ENCODE measurements at places on chromosomes 2 and 18.

DNA sequence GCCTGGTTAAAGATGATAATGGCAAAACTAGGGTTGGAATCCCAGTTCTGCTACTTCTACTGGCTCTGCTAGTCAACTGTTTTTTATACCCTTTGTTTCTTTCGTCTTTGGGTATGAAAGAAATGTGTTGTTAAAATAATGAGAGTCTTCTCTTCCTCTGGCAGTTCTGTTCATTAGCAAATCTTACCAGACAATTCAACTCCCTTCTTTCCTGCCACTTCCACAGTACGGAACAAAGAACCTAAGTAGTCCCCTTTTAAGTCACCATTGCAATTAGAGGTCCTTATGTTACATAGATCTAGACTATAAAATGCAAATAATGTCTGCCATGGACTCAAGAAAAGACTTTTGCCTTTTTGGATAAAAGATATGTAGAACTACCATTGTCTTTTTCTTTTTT is 134.1 kb downstream of the RND3 start:
- no peak for DNase-seq

DNA sequence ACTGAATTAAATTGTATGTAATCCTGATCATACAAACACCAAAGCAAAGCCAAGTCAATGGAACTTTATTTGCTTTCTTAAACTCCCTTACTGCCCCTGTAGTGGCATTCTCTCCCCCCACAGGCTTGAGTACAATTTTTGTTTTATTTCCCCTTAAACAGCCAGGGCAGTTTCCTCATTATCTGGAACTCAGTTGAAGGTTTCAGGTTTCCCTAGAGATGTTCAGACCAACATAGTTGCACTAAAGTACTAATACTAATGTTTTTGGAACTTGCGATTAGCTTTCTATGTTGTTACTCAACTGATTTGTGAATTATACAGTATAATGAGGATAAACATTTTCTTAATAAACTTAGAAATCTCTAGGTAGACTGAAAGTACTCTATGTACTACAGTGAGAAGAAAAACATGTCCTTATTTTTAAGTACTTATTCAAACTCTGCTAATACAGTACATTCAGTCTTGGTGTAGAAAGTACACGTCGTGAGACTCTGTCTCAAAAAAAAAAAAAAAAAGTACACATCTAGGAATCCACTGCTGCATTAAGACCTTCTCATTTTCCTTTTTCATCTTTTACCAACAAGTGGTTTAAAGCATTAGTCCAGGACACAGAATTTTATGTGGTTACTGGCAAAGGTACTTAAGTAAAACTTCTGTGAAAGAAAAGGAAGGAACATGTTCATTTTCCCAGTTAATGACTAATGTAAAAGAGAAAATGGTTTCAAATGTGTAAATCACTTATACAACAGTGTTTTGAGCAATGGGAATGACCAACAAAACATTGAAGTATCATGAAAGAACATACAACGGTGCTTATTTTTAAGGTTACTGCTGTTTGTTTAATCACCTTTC is 209.5 kb upstream of the SMAD7 start:
- DNase-seq: no peak

DNA sequence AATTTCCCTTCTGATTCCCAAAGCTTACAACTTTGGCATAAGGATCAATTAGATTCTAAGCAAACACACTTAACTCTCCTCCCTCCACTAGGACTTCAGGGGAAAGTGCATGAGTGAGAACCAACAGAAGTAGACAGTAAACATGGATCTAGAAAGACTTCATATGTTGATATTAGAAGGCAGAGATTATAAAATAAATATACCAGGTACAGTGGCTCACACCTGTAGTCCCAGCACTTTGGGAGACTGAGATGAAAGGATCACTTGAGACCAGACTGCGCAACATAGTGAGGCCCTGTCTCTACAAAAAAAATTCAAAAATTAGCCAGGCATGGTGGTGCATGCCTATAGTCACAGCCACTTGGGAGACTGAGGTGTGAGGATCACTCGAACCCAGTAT is 15.9 kb downstream of the NBEAL1 start:
- DNase-seq: no peak

- no peak for DNase-seq
Observed at GRCh38 chr2:38523728-38524437, 78.8 kb downstream of the HNRNPLL start.

DNA sequence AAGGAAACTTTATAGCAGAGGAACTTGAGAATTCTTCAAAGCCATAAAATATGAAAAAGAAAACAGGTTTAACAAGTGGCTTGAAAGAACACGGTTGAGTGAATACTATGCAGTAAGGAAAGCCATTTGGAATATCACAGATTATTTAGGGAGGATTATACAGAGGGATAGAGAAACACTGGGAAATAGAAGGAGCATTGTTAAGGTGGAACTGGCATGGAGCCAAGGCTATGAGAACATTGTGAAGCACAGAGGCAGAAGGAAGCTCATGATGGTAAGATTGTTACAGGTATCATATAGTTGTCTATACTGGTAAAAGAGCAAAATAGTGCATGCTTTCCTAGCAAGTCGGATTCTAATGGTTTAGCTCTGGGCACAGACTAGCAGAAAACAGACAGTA is 87.1 kb downstream of the SS18 start:
- DNase-seq: no peak

GRCh38 chr2:176370467-176371171 is 101.4 kb downstream of the MTX2 start:
- no peak for DNase-seq

GRCh38 chr2:39772086-39772811 is 6.8 kb downstream of the THUMPD2 start:
- DNase-seq: no peak

DNA sequence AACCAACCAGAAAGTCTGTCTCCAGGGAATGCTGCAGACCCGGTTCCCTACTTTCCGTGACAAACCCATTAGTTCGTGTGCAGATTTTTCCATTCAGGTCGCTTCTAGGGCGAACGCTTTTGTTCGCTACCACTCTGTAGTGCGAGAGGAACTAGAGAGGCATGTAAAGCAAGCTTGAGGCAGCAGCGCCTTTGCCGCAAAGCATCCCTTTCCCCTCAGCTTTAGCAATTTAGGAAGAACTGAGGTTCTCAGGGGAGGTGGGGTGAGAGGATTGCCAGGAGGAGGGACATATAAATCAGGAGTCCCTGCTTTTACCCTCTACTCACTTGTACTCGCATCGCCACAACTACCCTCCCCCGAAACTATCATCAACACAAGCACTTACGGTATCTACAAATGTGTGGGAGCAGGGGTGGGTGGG is 748 bp upstream of the ZNF804A start:
- no peak for DNase-seq

DNA sequence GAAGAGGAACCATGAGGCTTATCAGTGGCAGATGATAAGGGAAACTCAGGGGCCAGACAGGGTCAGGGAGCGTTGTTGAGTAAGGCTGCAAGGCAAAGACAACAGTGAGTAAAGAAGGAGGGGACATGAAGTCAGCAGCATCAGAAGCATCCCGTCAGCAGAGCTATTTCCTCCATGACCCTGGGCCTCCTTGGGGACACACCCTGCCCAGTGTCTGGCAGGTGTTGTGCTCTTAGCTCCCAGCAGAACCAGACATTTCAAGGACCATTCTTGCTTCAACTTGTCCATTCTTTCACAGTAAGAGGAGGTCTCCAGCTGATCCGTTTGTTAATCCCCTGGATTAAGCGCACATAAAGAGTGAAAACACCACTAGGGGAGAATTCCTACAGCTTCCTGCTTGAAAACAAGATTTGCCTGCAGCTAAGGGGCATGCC is 88.7 kb upstream of the MEIS1 start:
- no peak for DNase-seq

DNA sequence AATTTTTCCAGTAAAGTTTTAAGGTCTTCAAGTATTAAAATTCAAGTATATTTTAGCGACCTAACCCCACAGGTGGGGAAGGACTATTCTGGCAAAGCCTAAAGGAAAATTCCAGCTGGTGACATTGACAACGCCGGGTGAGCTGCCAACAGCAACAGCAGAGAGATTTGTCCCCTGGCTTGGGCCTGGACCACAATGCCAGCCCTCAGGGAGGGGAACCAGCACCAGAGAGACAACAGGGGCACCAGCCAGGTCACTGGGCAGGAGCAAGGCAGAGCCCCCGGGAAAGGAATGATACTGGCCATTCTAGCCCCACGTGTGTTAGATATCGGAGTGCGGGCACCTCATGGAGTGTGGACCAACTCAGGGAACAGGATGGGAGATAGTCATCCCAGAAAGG is 95.7 kb downstream of the ARMC9 start:
- DNase-seq: no peak

DNA sequence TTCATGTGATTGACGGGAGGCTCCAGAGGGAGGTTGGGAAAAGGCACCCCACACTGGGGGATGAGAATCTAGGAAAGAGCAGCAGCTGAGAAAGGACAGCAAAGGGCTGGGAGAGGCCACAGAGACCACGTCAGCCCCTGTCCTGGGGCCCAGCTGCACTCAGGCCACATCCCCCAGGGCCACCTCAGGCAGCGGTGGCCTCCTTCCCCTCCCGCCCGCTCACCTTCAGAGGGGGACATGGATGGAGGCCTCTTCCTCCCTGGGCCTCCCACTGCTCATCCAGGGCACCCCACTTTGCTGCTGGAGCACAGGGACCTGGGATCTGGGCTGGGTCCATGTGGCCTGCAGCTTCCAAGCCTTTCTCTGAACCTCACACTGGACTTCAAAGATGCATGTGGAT is 199.8 kb upstream of the HDAC4 start:
- DNase-seq: no peak

DNA sequence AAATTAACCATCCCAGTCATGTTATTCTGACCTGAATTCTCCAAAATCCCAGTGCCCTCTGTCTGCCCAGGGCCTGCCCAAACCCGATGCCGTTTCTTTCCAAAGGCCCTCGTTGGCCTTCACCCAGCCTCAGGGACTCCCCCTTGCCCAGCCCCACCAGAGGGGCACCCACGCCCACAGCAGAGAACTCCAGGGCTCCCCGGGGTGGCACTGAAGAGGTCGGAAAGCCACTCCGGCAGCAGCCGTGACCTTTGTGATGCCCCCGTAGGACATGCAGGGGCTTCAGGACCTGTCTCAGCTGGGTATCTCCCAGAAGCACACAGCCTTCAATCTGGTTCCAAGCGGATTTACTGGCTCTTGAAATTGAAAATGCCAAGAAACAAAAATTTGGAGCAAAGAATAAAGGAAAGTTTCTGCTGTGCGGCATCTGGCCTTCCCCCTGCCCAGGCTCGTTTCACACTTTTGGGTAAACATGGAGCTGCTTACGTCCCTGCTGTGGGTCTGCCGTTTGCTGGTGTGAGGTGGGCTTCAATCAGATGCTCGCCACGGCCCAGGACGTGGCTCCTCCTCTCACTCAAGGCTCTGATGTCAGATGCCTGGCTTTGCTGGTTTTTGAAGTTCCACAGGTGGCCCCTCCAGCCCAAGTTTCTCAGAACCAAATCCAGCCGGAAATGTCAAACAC is 101.3 kb downstream of the TPO start:
- DNase-seq: no peak

DNA sequence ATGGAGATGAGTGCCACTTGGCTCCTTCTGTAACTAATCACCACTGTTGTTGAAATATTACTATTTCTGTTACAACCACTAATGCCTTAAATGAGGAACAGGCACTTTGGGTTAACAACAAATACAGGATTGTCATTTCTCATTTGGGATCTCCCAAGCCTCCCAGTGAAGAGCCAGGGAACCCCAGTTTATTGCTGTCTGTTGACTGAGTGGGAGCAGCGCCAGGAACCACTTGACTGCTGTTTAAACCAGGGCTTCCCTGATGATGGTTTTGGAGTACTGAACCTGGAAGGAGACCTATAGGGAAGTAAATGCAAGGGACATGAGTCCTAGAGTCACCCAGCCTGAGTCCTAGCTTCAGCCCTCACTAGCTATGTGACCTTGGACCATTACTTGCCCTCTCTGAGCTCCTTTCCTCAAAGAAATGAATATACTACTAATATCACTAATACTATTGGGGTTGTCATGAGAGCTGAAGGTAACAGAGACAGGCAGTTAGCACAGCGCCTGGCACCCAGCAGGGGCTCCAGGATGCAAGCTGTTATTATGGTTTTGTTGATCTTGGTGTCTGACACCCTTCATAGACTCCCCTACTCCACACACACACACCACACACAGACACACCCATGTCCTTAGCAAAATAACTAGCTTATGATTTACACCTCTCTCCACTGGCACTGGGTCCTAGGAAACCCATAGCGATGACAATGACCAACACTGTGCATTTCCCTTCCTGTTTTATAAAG is 104.2 kb upstream of the FZD7 start:
- no peak for DNase-seq

GRCh38 chr18:23484561-23485182 is 18.6 kb upstream of the RMC1 start:
- DNase-seq: no peak

- DNase-seq: no peak
Observed at GRCh38 chr2:98634406-98635092, 26.2 kb downstream of the UNC50 start.

- DNase-seq: no peak
Observed at GRCh38 chr2:154638783-154639182, 59.7 kb upstream of the KCNJ3 start.

GRCh38 chr2:175808078-175808477 is 194.0 kb downstream of the LNPK start:
- no peak for DNase-seq

DNA sequence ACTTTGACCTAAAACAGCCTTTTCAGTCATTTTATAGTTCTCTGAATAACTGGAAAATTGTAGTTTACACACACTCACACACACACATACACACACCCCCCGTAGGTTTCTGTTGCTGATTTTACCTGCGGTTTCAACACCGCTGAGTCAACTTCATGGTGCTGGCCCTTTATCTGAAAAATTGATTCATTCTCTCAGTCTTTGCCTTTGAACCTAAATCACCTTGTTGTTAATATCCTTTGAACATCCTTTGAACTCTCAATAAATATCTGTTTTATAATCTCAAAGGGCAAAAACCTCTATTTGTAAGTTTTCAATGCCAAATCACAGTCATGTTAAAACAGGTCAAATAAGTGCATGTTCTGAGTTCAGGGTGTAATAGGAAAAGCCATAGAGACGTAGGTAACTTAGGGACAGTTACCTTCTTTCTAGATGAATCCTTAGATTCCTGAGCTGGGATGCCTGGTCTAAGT is 109.0 kb upstream of the BZW1 start:
- DNase-seq: no peak

GRCh38 chr2:128473175-128474035 is 154.7 kb upstream of the HS6ST1 start:
- no peak for DNase-seq

DNA sequence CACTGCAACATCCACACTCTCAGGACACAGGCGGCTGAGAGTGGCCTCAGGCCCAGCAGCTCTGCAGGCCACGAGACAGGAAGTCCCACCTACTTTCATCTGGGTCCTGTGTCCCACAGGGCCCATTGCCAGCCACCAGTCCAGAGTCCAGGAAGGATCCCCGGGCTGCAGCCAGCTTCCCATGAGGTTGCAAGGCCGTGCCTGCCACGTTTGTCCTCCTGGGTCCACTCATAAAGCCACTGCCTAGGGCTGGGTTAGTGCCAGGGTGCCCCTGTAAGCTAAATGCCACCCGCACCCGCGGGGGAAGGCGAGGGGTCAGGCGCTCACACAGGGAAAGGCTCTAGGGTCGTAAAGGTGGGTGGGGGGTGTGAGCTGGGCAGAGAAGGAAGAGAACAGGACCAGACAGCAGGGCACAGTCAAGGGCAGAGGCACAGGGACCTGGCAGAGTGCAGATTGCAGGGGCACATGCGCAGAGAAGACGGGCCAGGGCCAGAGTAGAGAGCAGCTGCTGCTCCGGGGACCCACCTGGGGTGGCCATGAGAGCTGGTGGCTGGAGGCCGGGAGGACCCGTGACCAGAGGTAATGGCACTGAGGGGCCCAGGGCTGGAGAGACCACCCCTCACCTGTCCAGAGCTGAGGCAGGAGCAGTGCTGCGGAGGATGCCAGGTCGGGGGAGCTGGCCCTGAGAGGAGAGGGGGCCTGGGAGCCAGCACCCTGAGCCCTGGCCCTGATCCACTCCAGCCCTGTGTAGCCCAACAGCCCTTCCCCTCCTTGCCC is 8.0 kb downstream of the AGXT start:
- DNase-seq: no peak
